ENCODE measurements at places on chromosomes 13 and 19.

GRCh38 chr13:89066868-89067466, 1395.8 kb downstream of the SLITRK5 start:
- DNase-seq: no peak

GRCh38 chr13:108121406-108121805, 93.9 kb downstream of the LIG4 start:
- DNase-seq: no peak

GRCh38 chr13:79866436-79866835, 385.5 kb downstream of the NDFIP2 start:
- DNase-seq: no peak

- no peak for DNase-seq
Observed at GRCh38 chr13:38216181-38216580, 133.5 kb upstream of the UFM1 start.

DNA sequence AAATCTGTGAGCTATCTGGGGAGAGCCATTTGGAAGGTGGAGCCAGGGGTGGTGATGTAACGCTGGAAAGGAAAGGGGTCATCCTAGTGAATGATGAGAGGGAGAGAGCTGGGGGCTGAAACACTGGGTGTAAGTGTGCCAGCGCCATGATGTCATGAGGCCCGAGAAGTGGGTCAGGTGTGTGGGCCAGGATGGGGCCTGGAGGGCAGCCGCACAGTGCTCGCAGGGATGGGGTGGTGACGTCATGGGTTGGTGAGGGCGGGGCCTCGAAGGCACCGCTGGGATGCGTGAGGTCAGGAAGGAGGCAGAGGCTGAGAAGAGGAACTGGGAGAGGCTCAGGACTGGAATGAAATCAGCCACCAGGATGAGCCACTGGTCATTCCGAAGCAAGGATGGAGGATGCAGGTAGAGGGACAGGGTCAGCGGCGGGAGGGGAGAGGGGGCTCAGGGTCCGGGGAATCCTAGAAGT, 4.4 kb downstream of the CCDC61 start:
- no peak for DNase-seq

- DNase-seq: no peak
Observed at GRCh38 chr13:49810567-49811526, 18.4 kb upstream of the KPNA3 start.

GRCh38 chr13:76266561-76266960, 619.6 kb downstream of the KCTD12 start:
- DNase-seq: no peak

- DNase-seq: no peak
Observed at GRCh38 chr13:94858856-94859255, 146.5 kb upstream of the SOX21 start.

- DNase-seq: no peak
Observed at GRCh38 chr13:30093236-30093635, 214.1 kb downstream of the KATNAL1 start.

GRCh38 chr13:104937881-104938280, 1597.6 kb downstream of the EFNB2 start:
- no peak for DNase-seq

DNA sequence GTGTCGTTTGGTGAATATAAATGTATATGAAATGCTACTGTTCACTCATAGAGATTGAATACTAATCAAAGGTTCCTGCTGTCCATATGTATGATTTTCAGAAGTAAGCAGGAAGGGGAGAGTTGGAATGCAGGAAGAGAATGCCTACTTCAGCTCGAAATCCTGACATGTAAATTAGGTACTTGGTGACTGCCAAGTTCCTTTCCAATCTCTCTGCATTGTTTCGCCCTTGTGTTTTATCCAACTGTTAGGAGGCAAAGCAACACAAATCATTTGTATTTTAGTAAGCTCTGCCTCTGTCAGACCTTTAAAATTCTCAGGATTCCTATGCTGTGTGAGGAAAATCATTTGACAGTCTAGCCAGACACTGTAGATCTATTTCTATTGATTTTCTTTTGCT, 9.0 kb downstream of the STARD13 start:
- DNase-seq: no peak

- DNase-seq: no peak
Observed at GRCh38 chr19:28294395-28294794, 918.6 kb downstream of the UQCRFS1 start.

GRCh38 chr19:16343156-16343555, 18.5 kb downstream of the KLF2 start:
- no peak for DNase-seq

GRCh38 chr13:25886438-25887214, 165.2 kb downstream of the SHISA2 start:
- peak; percentile 29 for DNase-seq

GRCh38 chr19:35114353-35115176, 1.1 kb upstream of the FXYD3 start:
- peak; percentile 45 for DNase-seq

DNA sequence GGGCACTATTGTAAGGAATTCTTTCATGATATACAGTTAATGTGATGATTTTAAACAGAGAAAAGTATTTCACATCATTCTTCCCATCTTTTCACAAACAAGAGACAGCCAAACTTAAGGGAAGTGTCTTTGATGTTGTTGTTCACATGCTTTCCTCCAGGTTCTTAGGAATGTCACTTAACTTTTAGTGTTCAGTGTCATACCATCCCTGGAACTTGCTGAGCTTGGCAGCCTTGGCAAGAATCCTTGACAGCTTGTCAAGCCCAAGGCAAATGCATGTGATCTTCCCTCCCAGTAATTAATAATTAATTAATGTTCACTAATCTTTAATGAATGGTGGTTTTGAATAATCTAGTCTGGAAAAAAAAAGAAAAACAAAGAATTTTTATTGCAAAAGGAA, 727.9 kb upstream of the PRR20A start:
- no peak for DNase-seq

GRCh38 chr19:7842661-7843294, 12.8 kb downstream of the EVI5L start:
- DNase-seq: no peak

DNA sequence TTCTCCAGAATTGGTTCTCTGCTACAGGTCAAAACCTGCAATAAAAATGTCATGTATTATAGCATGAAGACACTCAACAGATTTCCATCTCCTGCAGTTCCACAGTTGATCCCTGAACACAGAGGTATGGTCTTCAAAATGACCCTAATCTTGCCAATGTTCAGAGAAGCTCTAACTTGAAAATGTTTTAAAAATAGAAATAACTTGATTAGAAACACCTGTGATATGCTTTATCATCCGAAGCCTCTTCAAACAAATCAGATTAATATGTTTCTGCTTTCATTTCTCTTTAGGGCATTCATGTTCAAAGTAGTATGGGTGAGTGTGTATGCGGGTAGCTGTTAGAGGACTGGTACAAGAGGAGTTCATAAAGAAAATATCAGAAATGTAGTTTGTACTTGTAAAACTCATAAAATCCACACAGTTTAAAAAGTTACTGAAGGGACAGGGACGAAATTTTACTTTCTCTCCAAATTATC, 60.4 kb downstream of the KCNRG start:
- no peak for DNase-seq

GRCh38 chr19:18433735-18434398, 4.1 kb downstream of the ISYNA1 start:
- DNase-seq: no peak

DNA sequence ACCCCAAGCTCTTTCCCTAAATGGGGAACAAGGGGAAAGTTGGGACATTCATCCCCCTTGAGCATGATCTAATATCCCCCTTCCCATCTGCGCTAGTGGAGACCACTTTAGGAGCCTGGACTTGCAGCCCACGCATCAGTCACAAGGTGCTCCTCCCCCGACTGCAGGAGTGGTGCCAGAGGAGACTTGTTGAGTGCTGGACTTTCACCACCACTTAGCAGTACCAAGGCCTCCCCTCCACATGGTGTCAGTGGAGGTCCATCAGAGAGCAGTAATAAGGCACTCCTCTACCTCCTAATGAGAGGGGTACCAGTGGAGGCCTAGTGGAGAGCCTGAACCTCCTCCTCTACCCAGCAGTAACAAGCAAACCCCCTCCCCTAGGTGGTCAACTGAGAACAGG, 22.5 kb downstream of the CAB39L start:
- DNase-seq: no peak

DNA sequence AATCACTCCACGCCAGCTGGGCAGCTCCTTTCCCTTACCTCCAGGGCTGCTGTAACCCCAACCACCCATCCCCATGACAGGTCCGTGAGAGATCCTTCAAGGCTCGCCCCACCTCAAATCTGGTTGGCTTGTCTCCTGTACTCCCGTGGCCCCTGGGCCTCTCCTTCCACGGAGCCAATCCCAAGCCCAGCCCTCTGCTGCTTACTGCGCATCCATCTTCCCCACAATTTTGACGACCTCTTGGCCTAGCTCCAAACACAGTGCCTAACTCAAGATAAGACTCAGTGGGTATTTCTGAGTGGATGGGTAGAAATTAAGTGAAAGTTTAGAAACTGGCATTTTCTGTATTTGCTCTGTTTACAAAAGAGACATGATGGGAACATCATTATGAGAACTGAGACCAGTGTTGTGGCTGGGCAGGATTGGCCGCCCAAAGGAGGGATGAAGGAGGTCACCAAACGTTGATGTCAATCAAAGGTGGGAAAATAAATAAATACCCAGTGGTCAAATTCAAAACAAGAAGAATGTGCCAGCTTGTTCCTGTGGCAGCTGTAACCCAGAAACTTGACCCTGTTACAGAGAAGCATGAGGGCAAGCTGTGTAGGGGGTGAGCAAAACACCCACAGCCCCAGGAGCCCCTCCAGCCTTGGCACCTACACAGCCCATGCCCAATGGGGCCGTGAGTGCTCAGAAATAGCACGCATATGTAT, 162.2 kb downstream of the ABCC4 start:
- no peak for DNase-seq

GRCh38 chr19:13684021-13684420, 80.3 kb upstream of the MRI1 start:
- no peak for DNase-seq

DNA sequence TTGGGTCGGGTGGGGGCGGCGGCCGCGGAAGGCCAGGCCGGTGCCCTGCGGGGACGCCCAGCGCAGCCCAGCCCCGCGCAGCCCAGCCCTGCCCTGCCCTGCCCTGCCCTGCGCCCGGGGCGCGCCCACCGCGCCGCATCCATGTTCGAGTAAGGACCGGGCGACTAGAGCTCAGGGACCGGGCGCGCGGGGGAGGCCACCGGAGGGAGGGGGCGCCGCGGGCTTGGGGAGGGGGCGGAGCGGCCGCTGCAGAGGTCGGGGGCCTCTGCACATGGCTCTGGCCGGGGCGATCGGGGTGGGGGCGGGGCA, 169 bp downstream of the GRAMD1A start:
- no peak for DNase-seq

- no peak for DNase-seq
Observed at GRCh38 chr13:95676105-95676761, 706 bp upstream of the DNAJC3 start.

DNA sequence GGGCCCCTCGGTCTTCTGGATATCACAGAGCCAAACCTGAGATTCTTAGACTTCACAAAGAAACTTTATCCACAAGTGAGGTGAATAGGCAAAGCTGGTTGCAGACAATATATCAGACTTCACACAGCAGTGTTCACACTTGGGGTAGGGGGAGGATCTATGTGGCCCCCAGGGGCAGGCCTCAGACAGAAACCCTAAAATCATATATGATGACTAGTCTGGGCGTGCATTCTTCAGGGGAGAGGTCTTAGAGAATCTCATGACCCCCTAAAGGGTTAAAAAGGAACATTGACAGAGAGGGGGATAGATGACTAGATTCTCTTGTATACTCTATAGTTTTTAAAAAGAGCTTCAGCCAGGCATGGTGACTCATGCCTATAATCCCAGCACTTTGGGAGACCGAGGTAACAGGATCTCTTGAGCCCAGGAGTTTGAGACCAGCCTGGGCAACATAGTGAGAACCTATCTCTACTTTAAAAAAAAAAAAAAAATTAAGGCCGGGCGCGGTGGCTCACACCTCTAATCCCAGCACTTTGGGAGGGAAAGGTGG, 2.8 kb downstream of the TYROBP start:
- DNase-seq: no peak

GRCh38 chr19:29265436-29265835, 52.5 kb upstream of the UQCRFS1 start:
- no peak for DNase-seq

GRCh38 chr19:54481326-54481930, 8.3 kb upstream of the CDC42EP5 start:
- DNase-seq: peak; percentile 37

GRCh38 chr13:20121159-20121525, 39.7 kb downstream of the GJA3 start:
- no peak for DNase-seq

- DNase-seq: no peak
Observed at GRCh38 chr19:28633319-28634018, 579.5 kb downstream of the UQCRFS1 start.

- DNase-seq: no peak
Observed at GRCh38 chr13:39515224-39515714, 87.7 kb downstream of the LHFPL6 start.

GRCh38 chr19:56085571-56086275, 35.4 kb downstream of the ZNF787 start:
- no peak for DNase-seq

GRCh38 chr13:106381091-106381490, 154.4 kb downstream of the EFNB2 start:
- DNase-seq: no peak

- no peak for DNase-seq
Observed at GRCh38 chr19:2952953-2953481, 8.2 kb upstream of the ZNF77 start.

DNA sequence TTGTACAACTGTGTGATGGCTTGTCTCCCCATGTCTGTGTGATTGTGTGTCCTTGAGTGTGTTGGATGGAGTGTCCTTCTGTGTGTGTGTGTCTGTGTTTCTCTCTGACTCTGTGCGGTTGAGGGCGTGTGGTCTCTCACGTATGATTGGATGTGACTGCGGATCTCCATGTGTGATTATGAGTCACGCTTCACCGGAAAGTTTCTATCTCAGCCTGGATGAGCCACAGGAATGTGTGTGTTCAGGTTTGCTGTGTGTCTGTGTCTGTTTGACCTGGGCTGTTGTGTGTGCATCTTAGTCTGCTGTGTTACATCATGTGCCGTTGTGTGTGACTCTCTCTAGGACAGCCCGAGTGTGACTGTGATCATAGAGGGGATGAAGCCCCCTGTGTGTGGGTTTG, 15.5 kb upstream of the ZNF835 start:
- no peak for DNase-seq

DNA sequence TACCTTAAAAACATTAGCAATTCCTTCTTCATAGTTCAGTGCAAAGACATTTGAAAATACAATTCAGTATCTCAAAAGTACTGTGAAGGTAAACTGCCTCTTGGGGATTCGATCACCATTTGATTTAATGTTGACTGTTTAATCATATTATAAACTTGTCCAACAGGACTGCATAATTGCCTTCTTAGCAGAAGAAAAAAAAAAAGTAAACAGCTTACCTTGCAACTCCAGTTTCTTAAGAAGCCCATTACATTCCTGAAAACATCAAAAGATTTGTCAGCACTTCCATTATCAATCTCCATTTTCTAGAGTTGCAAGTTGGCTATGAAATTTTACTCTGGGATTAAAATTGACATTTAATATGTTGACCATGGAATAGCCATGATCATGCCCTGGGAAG, 1154.6 kb downstream of the OLFM4 start:
- DNase-seq: no peak

GRCh38 chr13:108760129-108760528, 130.7 kb downstream of the MYO16 start:
- no peak for DNase-seq

Data from T-helper 1 cell (primary cell).